ENCODE measurements at places on chromosomes 12 and 14.

GRCh38 chr14:54354096-54354495 is 42.7 kb upstream of the CDKN3 start:
- DNase-seq, result peak; percentile 87

DNA sequence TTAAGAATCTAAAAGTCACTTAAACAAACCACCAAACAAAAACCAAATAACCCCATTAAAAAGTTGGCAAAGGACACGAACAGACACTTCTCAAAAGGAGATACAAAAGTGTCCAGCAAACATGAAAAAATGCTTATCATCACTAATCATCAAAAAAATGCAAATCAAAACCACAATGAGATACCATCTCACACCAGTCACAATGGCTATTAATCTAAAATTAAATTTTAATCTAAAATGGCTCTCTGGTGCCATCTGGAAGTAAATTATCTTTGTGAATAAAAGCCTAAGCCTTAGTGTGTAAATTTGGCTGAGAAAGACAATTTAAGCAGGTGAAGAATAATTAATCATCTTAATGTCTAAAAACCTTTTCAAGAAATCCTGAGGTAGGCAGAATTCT is 204.5 kb upstream of the PPFIA2 start:
- DNase-seq, result no peak

DNA sequence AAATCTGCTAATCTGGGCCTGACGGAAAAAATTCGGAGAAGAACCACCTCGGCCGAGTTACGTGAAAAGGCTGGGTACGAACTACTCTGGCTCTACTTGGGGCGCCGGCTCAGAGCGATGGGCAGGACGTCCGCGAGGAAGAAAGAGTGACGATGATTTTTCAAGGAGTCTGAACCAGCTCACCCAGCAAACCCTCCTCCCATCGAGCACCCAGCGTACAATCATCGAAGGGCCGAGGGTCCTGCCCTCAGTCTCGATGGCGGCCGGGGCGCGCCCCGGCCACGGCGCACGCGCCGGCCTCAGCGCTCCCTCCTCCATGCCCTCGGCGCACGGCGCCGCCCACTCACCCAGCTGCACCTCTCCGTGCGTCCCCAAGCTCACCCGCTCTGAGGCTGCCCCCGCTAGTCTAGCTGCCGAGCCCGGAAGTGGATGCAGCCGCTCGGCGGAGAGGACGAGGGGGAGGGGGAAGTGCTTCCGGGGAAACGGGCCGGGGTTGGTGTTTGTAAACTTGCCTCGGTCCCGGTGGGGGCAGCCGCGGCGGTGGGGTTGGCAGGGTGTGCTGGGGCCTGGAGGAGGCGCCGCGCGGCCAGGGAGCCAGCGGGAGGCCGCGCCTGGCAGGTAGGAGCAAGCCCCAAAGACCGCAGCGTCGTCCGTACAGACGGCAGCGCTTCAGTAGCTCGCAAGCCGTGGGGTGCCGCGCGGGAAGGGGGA is at the start of the genes CSAD and ZNF740:
Gene CSAD, minus strand, starts transcription at position 706 of the 711 bp plus-strand sequence. CDS start 7,455 bp downstream, outside the sequence.
Gene ZNF740, plus strand, starts transcription at position 503 of the 711 bp plus-strand sequence. CDS start 1,262 bp downstream, outside the sequence.
- peak; percentile 96 for DNase-seq

DNA sequence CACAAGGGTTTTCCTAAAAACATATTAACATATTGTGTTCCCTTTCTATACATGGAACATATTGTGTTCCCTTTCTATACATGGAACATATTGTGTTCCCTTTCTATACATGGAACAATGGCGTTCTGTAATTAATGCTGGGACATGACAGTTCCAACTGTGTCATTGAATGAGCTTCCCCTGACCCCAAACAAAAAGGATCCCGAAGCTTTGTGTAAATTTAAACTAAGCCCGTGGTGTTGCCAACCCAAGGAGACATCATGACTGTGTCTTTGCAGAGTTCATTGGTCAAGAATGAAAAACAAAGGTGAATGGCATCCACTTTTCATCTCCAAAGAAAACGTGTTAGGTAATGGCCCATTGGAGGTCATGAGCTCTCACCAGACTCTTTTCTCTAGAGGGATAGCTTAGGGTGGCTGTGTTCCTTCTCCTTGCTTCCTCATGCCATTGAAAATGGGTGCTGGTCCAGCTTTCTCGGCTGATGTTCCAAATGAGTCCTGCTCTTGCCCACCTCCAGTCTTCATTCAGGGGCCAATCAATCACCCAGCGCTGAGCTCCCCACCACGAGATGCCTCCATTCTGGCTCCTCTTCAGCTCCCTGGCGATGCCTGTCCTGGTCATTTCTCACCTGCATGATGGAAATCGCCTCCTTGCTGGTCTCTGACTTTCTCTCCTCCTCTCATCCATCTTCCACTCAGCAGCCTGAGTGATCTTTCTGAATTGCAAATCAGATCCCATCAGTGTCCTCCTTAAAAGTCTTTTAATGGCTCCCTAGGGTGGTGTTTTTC is 156.1 kb downstream of the VRK1 start:
- DNase-seq, result no peak

DNA sequence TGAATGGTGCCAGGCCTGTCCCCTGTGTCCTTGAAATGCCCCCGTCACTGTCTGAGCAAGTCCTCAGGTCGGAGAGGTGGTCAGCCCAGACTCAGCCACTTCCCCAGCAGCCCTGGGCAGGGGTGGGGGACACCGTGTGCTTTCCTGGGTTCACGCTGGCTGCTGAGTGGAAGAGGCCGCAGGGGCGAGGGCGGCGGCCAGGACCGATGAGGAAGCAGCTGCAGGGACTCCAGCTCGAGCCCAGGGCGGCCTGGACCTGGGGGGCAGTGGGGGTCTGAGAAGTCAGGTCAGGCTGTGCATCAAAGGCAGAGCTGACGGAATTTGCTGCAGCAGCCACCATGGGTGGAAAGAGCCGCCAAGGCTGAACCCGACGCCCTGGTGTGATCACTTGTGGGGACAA is 28.4 kb downstream of the NOC4L start:
- no peak for DNase-seq

DNA sequence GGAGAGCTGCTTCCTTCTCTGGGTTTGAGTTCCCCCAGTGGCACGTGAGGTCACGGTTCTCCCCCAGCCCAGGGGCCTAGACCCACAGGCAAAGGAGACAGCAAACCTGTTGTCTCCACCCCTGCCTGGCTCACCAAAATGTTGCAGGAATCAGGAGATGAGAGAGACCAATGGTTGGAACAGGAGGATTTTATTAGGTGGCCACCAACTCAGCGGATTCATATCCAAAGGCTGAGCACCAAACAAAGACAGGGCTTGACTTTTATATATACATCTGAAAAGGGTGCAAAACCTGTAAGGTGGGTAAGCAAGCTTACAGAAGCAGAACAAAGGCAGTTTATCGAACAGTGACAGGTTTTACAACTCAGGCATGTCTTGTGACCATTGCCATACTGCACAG is 9.2 kb upstream of the ADAM21 start:
- DNase-seq, result no peak

DNA sequence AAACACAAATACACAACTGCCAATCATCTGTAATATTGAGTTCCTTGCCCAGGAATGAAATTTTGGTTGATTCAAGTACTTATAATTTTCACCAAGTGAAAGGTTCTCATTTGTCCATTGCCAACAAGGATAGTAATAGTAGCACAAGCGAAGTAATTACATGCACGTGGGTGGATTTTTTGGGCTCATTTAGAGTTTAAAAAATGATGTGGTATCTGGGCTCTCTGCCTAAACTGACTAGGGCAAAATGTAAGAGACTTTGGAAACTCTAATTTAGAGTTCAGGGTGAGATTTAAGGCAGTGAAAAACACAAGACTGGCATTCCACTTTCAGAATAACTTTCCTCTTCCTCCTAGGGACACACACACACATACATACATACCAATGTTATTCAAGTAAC is 111.7 kb downstream of the MYRFL start:
- DNase-seq, result no peak

DNA sequence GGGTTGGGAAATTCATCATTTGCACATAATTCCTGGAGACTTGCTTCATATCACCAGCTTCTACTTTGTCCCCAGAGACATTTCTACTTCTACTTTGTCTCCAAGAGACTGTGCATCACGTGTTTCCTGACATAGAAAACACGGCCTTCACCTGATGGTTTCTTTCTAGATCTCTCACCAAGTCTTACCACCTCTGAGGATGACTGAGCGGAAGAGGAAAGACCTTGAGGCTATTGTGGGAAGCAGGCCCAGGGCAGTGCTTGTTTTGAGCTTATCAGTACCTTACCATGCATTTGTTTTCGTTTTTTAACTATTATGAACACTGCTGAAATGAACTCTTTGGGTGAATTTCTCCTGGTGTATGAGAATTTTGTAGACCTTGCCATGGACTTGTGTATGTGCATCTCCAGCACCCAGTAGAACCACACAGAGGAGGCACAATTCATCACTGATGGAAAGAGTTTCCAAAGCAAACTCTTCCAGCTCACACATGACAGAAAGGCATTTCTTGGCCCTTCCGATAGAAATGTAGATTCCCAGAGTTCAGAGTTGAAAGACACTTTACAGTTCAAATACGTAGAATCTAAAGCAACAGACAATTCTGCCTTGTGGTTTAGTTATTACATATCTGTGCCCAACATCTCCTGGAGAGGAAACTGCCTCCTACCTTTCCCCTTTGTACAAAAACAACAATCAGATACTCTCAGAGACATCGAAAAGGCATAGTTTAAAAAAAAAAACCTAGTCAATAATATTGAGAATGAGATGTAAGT is 434.7 kb downstream of the FUT8 start:
- DNase-seq, result peak; percentile 11

DNA sequence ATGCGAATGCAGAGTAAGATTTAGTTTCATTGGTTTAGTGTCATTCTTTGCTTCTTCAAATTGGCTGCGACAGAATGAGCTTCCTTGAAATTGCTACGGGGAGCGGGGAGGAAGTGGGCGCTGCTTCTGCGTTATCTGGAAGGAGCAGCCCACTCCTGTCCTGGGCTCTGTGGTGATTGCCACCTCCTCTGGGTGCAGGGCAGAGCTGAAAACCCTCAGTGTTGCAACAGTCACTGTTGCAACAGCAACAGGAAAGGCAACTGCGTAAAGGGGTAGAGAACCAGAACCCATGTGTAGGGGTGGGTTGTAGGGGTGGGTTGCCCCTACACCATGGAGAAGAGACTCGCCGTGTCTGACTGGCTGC is 57.7 kb downstream of the MAX start:
- peak; percentile 97 for DNase-seq

DNA sequence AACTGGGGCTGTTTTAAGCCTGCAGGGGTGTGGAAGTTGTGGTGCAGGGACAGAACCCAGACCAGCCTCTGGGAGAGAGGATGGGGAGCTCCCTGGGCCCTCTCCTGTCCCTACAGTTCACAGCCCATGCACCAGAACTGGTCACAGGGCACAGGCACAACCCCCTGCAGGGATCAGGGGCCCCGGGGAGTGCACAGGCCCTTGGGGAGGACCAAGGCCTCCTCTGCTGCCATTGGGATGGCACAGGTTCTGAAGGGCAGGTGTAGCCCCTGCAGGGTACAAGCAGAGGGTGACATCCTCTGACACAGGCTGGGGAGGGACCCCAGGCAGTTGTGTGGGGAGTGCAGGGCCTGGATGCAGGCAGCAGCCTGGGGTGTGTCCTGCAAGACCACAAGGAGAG is 66.4 kb upstream of the SFSWAP start:
- no peak for DNase-seq

- peak; percentile 63 for DNase-seq
Measured at GRCh38 chr14:95533391-95533821, 1.4 kb upstream of the GLRX5 start.

GRCh38 chr12:5442251-5443006 is 10.5 kb downstream of the NTF3 start:
- peak; percentile 37 for DNase-seq

- no peak for DNase-seq
Measured at GRCh38 chr12:104226672-104227071, 11.1 kb downstream of the TXNRD1 start.

GRCh38 chr12:98352218-98352811 is 163.1 kb upstream of the TMPO start:
- no peak for DNase-seq

- no peak for DNase-seq
Measured at GRCh38 chr12:22858849-22859570, 234.0 kb downstream of the ETNK1 start.

DNA sequence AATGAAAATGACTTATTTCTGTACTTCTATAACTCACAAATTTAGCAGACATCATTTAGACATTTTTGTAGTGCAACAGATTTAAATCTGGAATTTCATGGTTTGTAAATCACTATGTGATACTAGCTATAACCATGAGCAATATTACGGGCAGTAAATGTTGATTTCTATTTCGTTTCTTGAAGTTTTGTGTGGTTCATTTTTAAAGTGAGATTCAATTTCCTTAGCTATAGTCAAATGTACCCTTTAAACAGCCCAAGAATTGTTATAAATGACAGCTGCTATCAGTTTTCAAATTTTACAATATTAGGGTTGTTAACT is 30.2 kb downstream of the NUDT4 start:
- no peak for DNase-seq

GRCh38 chr12:20232931-20233675 is 135.2 kb upstream of the PDE3A start:
- DNase-seq, result peak; percentile 82

DNA sequence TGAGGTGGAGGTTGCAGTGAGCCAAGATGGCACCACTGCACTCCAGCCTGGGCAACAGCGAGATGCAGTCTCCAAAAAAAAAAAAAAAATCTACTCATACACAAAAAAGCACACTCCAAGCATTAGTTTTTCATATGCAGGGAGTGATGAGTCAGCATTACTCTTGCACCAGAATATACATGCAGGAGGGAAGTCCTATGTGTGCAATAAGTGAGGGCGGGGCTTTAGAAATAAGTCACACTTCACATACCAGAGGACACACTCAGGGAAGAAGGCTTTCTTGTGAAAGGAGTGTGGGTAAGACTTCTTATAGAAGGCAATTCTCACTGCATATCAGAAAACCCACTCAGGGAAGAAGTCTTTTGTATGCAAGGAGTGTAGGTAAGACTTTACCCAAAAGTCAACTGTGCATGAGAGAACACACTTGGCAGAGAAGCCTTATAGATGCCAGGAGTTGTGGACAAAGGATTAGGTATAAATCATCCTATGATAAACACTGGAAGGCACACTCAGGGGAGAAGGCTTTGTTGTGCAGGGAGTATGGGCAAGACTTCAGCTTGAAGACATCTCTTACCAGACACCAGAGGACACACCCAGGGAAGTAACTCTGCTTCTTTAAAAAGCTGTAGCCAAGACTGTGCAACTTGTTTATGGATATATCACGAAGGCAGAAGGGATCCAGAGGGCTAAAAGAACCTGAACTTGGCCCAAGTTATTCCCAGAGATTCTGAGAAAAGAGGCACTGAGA is 50.5 kb downstream of the ATF7 start:
- DNase-seq, result peak; percentile 21

DNA sequence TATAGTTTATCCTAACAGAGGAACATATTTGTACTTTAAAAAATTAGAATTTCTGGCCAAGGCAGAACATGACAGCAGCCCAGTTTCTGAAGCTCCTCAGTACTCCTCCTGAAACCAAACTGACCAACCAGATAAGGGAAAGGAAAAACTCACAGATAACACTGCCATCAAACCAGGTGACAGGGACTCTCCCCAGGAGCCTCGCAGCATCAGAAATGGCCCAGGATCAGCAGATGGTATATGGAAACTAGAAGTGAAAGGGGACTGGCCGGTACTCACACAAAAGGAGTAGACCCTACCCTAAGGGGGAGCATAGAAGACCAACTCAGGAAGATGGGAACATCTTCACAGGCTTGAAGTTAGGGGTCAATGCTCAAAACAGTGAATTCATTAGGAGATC is 22.0 kb downstream of the GALC start:
- no peak for DNase-seq

- no peak for DNase-seq
Measured at GRCh38 chr12:15716581-15716980, 72.6 kb downstream of the EPS8 start.

- no peak for DNase-seq
Measured at GRCh38 chr14:68677901-68678300, 115.0 kb downstream of the ZFP36L1 start.

- no peak for DNase-seq
Measured at GRCh38 chr14:22263961-22264360, 325.1 kb downstream of the DAD1 start.

GRCh38 chr12:86249276-86249675 is 6.9 kb downstream of the MGAT4C start:
- no peak for DNase-seq

All from KBM-7 (cell line).